Lung (tissue), 17 donors: ENCODE measurements at places on chromosomes 1 and 21. TPM values are rescaled to one million over a fixed set of nuclear protein-coding genes. Genes with fewer than 3 reads are reported as not detected.

- no peak overlapping the region for H3K4me3 ChIP-seq
- no peak overlapping the region for H3K27ac ChIP-seq
- no peak for DNase-seq
- no peaks in the 10 kb centered on the region for H3K4me1 ChIP-seq
Observed at GRCh38 chr1:125065821-125066180, 3881.0 kb downstream of the SRGAP2C start.

MAP3K21 gene
- 7.7 TPM for total RNA-seq

DNA sequence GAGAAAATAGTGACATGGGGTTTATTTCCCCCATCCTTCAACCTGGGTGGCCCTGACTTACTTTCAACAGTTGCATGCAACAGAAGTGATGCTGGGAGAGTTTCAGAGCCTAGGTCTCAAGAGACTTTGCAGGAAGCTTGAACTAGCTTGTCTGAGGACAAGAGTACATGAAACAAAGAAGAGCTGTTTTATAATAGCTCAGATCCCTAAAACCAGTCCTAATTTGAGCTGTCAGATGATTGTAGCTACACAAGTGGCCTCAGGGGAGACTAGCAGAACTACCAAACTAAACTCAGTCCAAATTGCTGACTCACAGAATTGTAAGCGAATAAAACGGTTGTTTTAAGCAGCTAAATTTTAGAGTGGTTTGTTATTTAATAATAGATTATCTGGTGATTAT, 17.1 kb downstream of the RC3H1 start:
- peaks cover 2% of the 10 kb centered on the region for H3K36me3 ChIP-seq
- no peak overlapping the region for H3K4me3 ChIP-seq
- DNase-seq: peak; percentile 45

- peak; percentile 52 for DNase-seq
- H3K4me3 ChIP-seq: peak overlapping the region; percentile 78
- peaks cover 6% of the 10 kb centered on the region for H3K36me3 ChIP-seq
- H3K4me1 ChIP-seq: peaks cover 14% of the 10 kb centered on the region
Observed at GRCh38 chr1:155324717-155325602, 4.3 kb downstream of the RUSC1 start.

GRCh38 chr1:175094626-175095025, 27.0 kb downstream of the TNN start:
- no peak overlapping the region for H3K4me3 ChIP-seq
- no peak for DNase-seq
- no peak overlapping the region for H3K27ac ChIP-seq
- H3K27me3 ChIP-seq: no peaks in the 10 kb centered on the region

GRCh38 chr1:56329970-56330369, 249.4 kb downstream of the PLPP3 start:
- no peaks in the 10 kb centered on the region for H3K27me3 ChIP-seq
- H3K36me3 ChIP-seq: no peaks in the 10 kb centered on the region
- no peak overlapping the region for H3K27ac ChIP-seq
- H3K4me3 ChIP-seq: no peak overlapping the region
- DNase-seq: no peak
- H3K4me1 ChIP-seq: peaks cover 5% of the 10 kb centered on the region

DNA sequence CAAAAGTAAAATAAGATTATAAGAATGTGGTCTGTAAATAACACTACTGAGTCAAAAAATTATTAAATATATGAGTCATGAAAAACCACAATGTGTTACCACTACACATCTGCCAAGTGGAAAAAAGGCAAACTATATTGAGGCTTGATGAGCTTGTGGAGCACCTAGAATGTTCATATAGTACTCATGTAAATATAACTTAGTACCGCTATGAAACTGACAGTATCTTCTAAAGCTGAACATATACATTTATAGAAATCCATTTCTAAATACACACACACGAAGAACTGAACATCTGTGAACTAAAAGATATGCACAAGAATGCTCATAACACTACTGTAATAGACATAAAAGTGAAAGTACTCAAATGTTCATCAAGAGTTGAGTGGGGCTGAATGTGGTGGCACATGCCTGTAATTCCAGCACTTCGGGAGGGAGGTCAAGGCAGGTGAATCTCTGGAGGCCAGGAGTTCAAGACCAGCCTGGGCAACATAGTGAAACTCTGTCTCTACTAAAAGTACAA, 18.5 kb upstream of the GBP3 start:
- no peaks in the 10 kb centered on the region for H3K27me3 ChIP-seq
- DNase-seq: no peak
- no peaks in the 10 kb centered on the region for H3K4me1 ChIP-seq
- H3K27ac ChIP-seq: no peak overlapping the region
- H3K36me3 ChIP-seq: no peaks in the 10 kb centered on the region

DDX59 gene
- total RNA-seq: 32.0 TPM

- no peak overlapping the region for H3K27ac ChIP-seq
- H3K4me1 ChIP-seq: no peaks in the 10 kb centered on the region
- H3K4me3 ChIP-seq: no peak overlapping the region
- no peaks in the 10 kb centered on the region for H3K27me3 ChIP-seq
Observed at GRCh38 chr1:73821520-73821919, 376.5 kb downstream of the LRRIQ3 start.

DNA sequence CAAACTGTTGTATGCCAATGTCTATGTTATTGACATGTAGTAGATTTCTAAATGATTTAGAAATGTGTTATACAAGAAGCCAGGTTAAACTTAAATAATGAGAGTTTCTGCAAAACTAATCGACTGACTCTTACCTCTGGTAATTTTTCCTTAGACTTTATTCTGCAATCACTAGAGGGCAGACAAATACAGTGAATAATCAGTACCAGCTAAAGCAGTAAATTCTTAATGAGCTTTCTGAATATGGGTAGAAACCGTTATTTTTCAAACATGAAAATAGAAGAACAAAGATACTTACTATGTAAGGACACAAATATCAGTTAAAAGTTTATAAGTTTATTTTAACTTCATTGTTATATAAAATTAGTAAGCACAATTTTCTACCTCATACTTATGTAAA, 97.9 kb upstream of the RGS1 start:
- no peak overlapping the region for H3K4me3 ChIP-seq
- H3K4me1 ChIP-seq: no peaks in the 10 kb centered on the region
- H3K27ac ChIP-seq: no peak overlapping the region

PTCH2 gene
- 1.7 TPM for total RNA-seq

LCE1D gene
- not detected for total RNA-seq

NCMAP gene
- total RNA-seq: 6.5 TPM

- H3K4me1 ChIP-seq: no peaks in the 10 kb centered on the region
- no peaks in the 10 kb centered on the region for H3K36me3 ChIP-seq
Observed at GRCh38 chr1:227411066-227411465, 92.8 kb upstream of the CDC42BPA start.

LCE2C gene
- not detected for total RNA-seq

TCP10L gene
- 0.43 TPM for total RNA-seq

DNA sequence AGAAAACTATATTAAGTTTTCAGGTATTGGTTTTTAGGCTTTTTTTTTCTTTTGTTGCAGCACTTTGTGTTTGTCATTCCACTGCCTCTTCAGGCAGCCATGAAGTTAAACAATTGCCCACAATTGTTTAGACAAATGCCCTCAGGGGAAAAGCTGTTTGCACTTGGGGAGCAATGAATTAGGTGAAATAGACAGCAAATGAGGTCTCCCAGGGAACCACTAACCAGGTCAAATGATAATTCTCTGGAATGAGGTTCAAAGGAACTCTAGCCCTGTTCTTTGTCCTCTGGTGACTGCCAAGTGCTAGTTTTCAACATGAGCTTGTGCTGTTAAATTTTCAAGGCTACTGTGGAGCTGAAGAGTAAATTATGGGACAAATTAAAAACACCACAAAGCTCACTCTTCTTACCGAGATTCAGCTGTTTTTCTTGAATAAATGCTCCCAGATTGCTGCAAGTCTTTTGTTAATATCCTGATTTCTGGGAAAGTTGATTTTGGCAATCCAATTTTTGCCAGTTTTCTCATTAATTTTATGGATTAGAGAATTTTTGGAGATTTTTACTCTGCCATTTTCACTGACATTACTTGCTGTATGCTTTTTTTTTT, 15.1 kb upstream of the MAB21L3 start:
- no peak overlapping the region for H3K4me3 ChIP-seq
- no peaks in the 10 kb centered on the region for H3K36me3 ChIP-seq
- no peaks in the 10 kb centered on the region for H3K27me3 ChIP-seq
- no peak overlapping the region for H3K27ac ChIP-seq
- H3K4me1 ChIP-seq: no peaks in the 10 kb centered on the region

- H3K27me3 ChIP-seq: no peaks in the 10 kb centered on the region
- H3K36me3 ChIP-seq: no peaks in the 10 kb centered on the region
- DNase-seq: peak; percentile 88
- no peak overlapping the region for H3K27ac ChIP-seq
- no peak overlapping the region for H3K4me3 ChIP-seq
- peaks cover 20% of the 10 kb centered on the region for H3K4me1 ChIP-seq
Observed at GRCh38 chr1:245516284-245516759, 361.5 kb downstream of the KIF26B start.

GRCh38 chr1:248834343-248834940, 3.6 kb upstream of the ZNF672 start:
- H3K4me1 ChIP-seq: no peaks in the 10 kb centered on the region
- H3K27me3 ChIP-seq: no peaks in the 10 kb centered on the region
- H3K36me3 ChIP-seq: no peaks in the 10 kb centered on the region
- no peak overlapping the region for H3K4me3 ChIP-seq

ZFP69 gene
- total RNA-seq: 3.4 TPM

- H3K36me3 ChIP-seq: no peaks in the 10 kb centered on the region
- H3K4me3 ChIP-seq: no peak overlapping the region
- DNase-seq: no peak
- no peaks in the 10 kb centered on the region for H3K4me1 ChIP-seq
- no peaks in the 10 kb centered on the region for H3K27me3 ChIP-seq
- no peak overlapping the region for H3K27ac ChIP-seq
Observed at GRCh38 chr1:100816049-100816448, 78.6 kb downstream of the EXTL2 start.

GRCh38 chr1:59292562-59292961, 4.3 kb upstream of the FGGY start:
- peak; percentile 90 for DNase-seq
- H3K4me3 ChIP-seq: no peak overlapping the region
- no peaks in the 10 kb centered on the region for H3K36me3 ChIP-seq
- no peaks in the 10 kb centered on the region for H3K4me1 ChIP-seq
- no peaks in the 10 kb centered on the region for H3K27me3 ChIP-seq

SPRR3 gene
- 1.9 TPM for total RNA-seq

- no peak for DNase-seq
- H3K27ac ChIP-seq: no peak within 1 kb of the TSS
- H3K4me1 ChIP-seq: peaks cover 8% of the 10 kb centered on the region
Observed at GRCh38 chr1:206897175-206897574, at the start of gene IL24. TSS of gene IL24 (plus strand) at chr1:206897443. CDS start at chr1:206897833, 390 bp downstream.

MAEL gene
- not detected for total RNA-seq
